ENCODE measurements at places on chromosomes 4 and X.

DNA sequence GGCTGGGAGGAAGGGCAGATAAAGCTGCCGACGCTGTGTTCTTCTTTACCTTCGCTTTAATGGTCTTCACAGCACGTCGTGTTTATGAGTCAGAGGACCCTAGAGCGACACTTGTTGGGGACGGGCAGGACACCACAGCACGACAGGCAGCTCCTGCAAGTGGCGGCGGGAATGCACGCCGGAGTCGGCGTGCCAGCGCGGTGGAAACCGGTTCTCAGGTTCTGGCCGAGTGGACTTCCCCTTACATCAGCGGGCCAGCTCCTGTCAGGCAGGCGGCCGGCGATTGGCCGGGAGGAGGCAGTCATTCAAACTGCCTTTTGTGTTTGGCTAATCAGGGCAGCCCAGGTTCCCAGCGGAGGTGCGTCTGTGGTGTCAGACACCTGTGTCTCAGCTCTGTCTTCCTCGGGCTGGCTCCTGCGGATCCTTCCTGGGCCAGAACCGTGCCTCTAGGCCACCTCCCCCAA, 150.9 kb downstream of the SHROOM3 start:
- DNase-seq = peak; percentile 54

DNA sequence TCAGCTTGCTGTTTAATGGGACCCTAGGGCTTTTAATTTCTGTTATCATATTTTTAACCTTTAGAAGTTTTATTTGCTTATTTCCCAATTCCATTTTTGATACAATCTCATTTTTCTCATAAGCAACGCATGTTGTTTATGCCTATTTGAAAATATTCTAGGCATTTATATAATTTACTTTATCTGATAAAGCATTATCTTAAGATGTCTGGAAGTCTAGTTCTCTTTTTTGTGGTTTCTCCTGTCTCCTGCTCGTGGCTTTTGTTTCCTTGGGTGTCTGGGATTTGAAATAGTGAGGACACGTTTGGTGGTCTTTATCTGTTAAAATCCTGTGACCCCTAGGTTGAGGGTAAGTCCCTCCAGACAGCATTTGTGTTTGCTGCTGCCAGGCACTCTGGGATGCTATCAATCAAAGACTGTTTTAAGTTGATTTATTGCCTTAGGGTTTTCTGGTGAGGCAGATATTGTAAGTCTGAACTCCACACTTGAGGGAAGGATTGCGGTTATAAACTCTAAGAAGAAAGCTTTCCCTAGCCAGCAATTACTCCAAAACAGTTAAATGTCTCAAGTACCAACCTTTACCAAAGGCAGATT, 208.0 kb downstream of the PRDM5 start:
- no peak for DNase-seq

GRCh38 chrX:74534569-74535038, 79.8 kb downstream of the RLIM start:
- DNase-seq = no peak

GRCh38 chrX:40734971-40735324, 394 bp downstream of the MED14 start:
- no peak for DNase-seq

Measured in NCI-H748 treated with DMSO at 0.1 percent for 48 hours (cell line).